ENCODE measurements at places on chromosomes 4 and X.

GRCh38 chr4:14196131-14196530 is 568.6 kb upstream of the BOD1L1 start:
- no peak for DNase-seq

GRCh38 chrX:39226251-39226650 is 425.0 kb downstream of the MID1IP1 start:
- no peak for DNase-seq

- no peak for DNase-seq
Observed at GRCh38 chr4:152188801-152189200, 347.1 kb downstream of the FBXW7 start.

- no peak for DNase-seq
Observed at GRCh38 chr4:117467404-117467803, 382.0 kb upstream of the TRAM1L1 start.

DNA sequence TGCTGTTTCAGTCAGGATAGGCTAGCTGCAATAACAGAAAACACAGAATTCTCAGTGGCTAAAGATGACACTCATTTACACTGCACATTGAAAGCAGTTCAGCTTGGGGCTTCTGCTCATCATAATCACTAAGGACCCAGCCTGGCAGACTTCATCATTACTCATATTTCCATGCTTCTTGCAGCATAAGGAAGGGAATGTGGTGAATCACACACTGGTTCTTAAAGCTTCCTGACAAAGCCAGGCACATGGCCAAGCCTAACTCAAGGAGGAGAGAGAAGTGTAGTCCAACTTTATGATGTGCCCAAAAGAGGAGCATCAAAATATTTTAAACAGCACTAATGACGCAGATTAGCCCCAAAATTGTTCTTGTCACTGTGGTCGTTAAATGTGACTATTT is 186.5 kb downstream of the BANK1 start:
- no peak for DNase-seq

- no peak for DNase-seq
Observed at GRCh38 chrX:36927712-36928111, 80.5 kb upstream of the FAM47C start.

GRCh38 chrX:140065961-140066662 is 100.8 kb upstream of the CXorf66 start:
- no peak for DNase-seq

DNA sequence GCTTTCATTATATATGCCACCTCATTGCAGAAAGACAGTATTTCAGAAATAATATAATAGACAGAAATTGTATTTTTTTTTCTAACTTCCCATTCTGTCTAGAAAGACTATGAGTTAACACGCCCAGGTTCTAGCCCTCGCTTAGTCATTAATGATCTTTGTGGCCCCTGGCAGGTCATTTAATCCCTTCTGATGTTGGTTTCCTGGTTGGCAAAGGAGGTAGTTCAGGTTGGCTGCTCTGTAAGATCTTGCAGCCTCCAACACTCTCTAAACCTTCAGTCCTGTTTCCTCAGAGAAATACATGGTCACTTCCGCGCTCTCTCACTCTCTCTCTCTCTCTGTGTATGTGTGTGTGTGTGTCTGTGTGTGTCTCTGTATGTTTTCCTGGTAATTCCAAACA is 156.3 kb upstream of the NOCT start:
- no peak for DNase-seq

DNA sequence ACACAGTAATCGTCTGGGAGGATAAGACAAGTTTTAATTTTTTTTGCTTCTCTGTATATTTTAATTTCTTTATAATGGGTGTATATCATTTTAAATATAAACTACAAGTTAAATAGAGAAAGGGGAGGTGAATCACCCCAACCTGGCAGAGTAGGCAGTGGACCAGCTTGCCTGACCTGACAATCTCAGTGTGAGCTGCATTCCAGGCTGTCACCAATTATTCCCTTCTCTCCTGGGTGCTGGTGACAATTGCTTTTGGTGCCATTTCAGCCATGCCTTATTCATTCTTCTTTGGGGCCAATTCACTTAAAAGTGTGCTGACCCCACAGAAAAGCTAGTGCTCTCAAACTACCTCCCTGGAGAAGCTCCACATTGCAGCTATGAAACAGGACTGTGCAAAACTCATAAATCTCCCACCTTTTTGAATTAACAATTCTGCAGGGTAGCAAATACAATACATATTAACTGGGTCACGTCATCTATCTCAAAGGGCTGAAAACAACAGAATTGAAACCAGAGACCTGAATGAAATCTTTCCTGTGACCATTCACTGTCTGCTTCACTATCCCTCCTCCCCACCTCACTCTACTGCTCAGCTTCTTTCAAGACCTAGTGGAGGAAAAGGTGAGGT is 359.0 kb downstream of the HS3ST1 start:
- no peak for DNase-seq

GRCh38 chr4:67911638-67912037 is 27.8 kb upstream of the TMPRSS11D start:
- no peak for DNase-seq

All from coronary artery (tissue), 2 donors.